ENCODE measurements at places on chromosomes 2 and 18.

DNA sequence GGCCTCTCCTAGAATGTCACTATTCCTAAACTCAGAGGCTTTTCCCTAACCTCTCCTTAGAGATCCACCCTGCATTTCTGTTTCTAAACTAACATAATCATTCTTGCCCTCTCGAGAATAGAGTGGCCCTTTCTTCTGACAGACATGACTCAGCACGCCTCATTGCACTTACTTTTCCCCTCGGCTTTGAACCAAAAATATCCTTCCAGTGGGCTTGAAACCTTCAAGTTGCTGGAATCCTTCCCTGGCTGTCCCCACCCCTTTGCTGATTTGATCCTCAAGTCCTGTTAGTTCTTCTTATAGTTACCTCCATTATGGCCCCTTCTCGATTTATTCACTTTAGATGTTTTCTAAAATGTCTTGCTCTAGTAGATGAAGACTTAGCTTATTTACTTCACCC lies 158.0 kb downstream of the LTBP1 start:
- DNase-seq: no peak

GRCh38 chr2:51149725-51150124 lies 117.8 kb upstream of the NRXN1 start:
- DNase-seq: no peak

DNA sequence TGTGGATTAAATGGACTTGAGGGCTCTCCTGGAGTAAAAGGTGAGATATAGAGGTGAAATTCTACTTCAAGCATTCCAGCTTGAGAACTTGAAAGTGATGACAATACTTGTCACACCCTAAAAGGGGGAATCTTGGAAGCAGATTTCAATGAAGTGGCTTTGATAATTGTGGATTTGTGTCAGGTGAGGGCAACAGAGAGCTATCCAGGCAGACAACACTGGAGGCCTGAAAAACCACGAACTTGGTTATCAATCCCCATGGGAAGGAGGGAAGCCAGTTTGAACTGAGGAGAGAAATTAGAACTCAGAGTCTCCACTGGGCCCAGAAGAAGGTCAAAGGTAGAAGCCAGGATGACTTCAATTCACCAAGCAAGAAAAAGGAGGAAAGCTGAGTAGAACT lies 263.9 kb downstream of the FIGN start:
- no peak for DNase-seq

DNA sequence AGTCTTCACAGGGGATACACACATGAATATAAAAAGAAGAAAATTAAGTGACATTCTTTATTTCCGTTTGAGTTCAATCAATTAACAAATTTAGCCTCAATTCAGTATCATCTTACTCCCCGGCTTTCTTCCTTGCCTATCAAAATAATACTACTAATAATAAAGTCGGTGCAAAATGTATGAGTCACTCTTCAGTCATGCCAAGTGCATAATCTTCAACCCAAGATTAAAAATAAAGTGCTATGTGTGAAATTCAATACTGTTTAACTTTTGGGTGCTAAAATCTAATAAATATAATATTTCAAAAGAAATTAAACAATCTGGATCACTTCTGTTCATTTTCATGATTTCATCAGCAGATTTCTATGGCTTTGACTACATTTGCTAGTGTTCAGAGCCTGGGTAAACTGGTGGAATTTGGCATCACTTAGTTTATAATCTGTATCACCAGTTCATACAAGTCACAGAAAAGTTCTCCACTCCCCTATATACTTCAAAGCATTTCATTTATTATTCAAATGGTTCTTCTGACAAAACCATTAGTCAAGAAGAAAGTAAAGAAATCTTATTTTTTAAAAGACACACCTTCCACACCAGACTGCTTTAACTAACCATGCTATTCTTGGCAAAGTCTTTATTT lies 183.6 kb downstream of the THADA start:
- no peak for DNase-seq

- DNase-seq: no peak
Measured at GRCh38 chr2:61713457-61713856, 140.4 kb downstream of the FAM161A start.

DNA sequence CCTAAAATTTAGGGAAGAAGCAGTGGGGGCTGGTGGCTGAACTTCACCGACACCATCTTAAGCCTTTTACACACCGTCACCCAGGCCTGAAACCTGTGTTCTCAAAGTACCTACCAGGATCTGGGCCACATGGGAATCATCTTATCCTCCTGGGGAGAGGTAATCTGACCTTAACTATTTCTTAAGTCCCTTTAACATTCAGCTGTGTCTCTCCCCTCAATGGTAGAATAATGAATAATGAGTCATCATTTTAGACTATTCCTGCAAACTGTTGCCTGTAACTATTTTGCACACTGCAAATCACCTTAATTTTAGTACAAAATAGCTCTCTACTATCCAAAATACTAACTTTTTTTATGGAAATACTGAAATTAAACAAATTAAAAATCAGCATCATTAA lies 149.4 kb upstream of the KLF7 start:
- DNase-seq: no peak

- no peak for DNase-seq
Measured at GRCh38 chr2:235690809-235691450, 197.1 kb downstream of the AGAP1 start.

DNA sequence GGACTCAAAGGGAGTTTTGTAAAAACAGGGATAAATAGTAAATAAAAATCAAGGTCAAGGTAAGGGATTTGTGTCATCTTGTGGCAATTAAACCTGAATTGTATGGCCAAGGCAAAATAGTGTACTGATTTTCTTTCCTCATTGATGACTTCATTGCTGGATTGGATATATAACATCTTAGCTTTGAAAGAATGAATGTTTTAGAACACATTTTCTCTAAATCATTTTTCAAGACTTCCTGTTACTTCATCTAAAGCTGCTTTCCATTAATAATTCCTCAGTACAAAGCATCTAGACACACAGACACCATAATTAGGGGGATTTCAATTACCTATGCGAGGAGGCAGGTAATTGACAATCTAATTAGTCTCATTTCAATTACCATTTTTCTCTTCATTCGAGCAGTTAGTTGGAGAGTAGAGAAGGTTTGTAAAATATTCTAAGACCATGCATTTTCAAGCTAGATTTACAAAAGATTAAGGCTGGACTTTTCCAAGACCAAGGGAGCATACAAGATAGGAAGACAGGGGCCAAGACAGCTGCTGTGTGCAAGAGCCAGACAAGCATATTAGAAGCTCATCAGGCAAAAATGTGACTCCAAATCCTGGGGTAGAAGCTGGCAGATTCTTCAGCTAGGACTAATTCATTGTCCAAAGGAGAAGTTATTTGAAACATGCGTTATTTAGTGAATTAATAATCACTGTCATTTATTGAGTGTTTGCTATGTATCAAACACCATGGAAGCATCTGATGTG lies 253.6 kb downstream of the EPHA4 start:
- DNase-seq: no peak

DNA sequence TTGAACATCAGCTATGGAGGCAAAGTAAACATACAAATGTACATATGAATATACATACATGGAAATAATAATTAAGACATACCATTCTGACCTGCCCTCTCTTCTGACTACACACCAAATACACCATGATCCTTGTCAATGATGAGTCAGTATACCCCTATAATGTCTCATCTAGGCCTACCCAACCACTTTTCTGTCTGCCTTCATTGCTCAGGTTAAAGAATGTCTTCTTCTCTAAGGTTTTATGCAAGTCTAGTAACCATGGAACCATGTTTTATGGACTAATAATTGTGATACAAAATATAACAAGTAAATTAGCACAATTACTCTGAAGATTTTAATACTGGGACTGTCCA lies 128.7 kb downstream of the NCKAP5 start:
- no peak for DNase-seq

DNA sequence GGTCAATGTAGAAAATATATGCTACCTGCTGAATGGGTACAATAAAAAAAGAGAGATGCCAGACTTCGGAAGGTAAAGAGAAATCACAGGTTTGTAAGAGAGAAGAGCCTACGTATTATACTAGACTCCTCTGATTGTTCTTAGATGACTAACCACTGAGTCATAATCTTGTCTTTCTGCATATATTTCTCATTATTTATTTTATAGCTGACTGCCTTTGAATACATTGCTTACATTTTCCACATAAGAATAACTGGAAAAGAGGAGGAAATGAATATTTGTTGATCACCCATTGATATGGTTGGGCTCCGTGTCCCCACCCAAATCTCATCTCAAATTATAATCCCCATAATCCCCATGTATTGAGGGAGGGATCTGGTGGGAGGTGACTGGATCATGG lies 90.3 kb upstream of the RAB27B start:
- DNase-seq: no peak

GRCh38 chr2:236568922-236569572 lies 578 bp upstream of the ACKR3 start:
- no peak for DNase-seq

DNA sequence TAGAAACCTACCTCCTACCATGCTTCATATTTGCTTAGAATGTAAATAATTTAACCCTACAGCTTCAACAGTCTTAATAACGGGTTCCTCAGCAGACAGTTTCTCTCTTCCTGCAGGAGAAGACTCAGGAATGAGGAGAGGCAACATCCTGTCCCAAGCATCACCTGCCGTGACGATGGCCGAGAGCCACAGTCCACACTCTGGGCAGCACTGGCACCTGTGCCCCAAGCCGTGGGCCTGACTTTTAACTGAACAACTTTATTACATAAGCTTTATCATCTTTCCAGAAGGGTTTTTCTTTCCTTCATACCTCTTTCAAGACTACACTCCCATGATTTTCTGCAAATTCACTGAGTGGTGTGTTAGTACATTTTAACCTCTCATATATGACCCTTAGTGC lies 856.0 kb downstream of the GALR1 start:
- DNase-seq: no peak

- DNase-seq: no peak
Measured at GRCh38 chr2:168345601-168346000, 98.2 kb upstream of the STK39 start.

GRCh38 chr18:47248115-47248603 lies 3.3 kb downstream of the SKOR2 start:
- DNase-seq: no peak

GRCh38 chr2:134431838-134432434 lies 178.1 kb downstream of the MGAT5 start:
- DNase-seq: no peak

DNA sequence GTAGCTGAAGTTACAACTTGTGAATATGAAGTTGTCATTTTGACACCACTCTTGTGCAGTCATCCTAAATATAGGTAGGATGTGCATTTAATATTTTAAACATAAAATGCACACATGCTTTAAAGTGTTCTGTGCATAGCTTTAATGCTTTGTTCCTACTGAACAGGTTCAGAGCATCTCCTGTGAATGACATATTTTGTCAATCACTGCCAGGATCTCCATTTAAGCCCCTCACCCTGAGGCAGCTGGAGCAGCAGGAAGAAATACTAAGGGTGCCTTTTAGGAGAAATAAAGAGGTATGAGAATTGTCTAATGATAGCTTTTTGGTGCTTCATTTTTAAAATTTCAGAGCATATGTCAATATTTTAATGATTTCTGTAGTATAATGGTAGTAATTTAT lies 14.7 kb downstream of the ERLEC1 start:
- DNase-seq: no peak

DNA sequence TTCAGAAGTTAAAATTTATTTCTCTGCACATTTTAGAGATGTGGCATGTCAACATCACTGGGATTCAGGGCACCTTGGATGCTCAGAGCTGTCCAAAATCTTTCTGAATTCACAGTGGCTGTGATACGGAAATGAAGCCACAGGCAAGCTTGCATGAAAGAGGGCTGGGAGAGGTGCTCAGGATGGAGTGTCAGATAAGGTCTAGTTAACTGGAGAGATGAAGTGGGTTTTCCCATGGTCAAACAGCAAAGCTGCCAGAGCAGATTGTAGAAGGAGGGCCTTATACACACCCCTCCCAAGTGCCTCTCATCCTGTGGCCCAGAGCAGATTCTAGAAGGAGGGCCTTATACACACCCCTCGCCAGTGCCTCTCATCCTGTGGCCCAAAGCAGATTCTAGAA lies 286.8 kb upstream of the PXDN start:
- no peak for DNase-seq

- DNase-seq: no peak
Measured at GRCh38 chr2:46147626-46148368, 149.4 kb upstream of the EPAS1 start.

DNA sequence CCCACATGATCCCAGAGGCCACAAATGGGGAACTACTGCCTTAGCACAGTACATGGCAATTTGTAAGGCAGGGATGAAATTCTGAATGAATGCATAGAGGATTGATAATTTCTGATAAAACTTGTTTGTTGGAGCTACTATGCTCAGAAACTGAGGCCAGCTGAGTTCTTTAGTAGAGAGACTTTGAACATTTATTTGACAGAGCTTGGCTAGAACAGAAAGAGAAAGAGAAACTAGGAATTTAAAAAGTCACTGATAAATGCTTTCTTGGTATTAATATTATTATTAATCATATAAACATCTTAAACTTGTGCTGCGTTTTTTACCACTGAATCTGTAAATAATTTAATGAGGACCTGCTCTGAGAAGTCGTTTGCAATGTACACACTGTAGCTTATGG lies 923.7 kb upstream of the CNTNAP5 start:
- DNase-seq: no peak

GRCh38 chr2:38554973-38555595 lies 47.6 kb downstream of the HNRNPLL start:
- no peak for DNase-seq

DNA sequence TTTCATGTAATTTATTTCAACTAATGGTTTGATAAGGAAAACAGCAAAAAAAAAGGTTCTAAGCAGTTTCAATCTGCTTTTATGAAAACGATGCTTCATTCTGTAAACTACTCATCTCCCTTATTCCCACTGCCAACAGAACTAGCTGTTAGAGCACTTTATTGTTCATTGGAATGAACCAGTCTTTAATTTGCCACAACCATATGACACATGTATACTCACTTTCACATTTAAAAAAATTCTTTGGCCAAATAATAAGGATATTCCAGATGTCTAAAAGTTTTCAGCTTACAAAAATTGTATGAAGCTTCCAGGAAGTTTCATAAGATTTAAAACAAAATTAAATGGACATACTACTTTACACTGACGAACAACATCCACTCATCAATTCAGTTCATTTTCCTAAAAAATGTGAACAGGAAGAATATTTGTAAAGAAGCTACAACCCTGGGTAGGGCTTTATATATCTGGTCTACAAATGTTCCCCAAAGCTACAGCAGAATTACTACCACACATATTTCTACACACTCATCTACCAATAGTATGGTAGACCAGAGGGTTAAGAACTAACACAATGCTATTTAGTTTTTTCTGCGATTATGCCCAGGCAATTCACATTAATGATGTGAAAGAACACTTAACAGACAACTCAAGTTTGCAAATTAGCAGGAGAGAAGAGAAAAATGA lies 37.7 kb downstream of the ZNF521 start:
- DNase-seq: no peak

Data from T-helper 17 cell (primary cell).